Renal cortex interstitium (tissue), 15 donors: ENCODE measurements at places on chromosomes 2 and 18. TPM values are rescaled to one million over a fixed set of nuclear protein-coding genes. Genes with fewer than 3 reads are reported as not detected.

Gene EVX2
- polyA plus RNA-seq = not detected

Gene SPR
- 10.1 TPM for polyA plus RNA-seq

Gene C2orf74
- 41.7 TPM for polyA plus RNA-seq

Gene SPATA3
- polyA plus RNA-seq = not detected

Gene BMP10
- not detected for polyA plus RNA-seq

Gene TRIM43
- polyA plus RNA-seq = 0.20 TPM

Gene PELI1
- 33.3 TPM for polyA plus RNA-seq

Gene DNAJC5G
- 1.4 TPM for polyA plus RNA-seq

Gene BCL11A
- polyA plus RNA-seq = 14.2 TPM

Gene CPS1
- polyA plus RNA-seq = 2.4 TPM

Gene C1QL2
- not detected for polyA plus RNA-seq

Gene STRADB
- polyA plus RNA-seq = 98.4 TPM

Gene SCN1A
- 0.39 TPM for polyA plus RNA-seq

Gene RGPD4
- 0.03 TPM for polyA plus RNA-seq

Gene PAX3
- polyA plus RNA-seq = not detected

Gene IL36RN
- polyA plus RNA-seq = not detected

Gene NEU4
- polyA plus RNA-seq = 1.9 TPM

Gene SULT1C2
- polyA plus RNA-seq = 113 TPM

Gene CLEC4F
- polyA plus RNA-seq = 0.09 TPM

Gene KIF5C
- 5.6 TPM for polyA plus RNA-seq

Gene DSEL
- polyA plus RNA-seq = 20.3 TPM

Gene RBM45
- 21.7 TPM for polyA plus RNA-seq

Gene SCN9A
- polyA plus RNA-seq = 1.3 TPM

Gene ST6GAL2
- polyA plus RNA-seq = 22.5 TPM

Gene HOXD13
- 0.14 TPM for polyA plus RNA-seq

Gene FAM124B
- polyA plus RNA-seq = 2.8 TPM

Gene GRHL1
- 4.7 TPM for polyA plus RNA-seq

Gene HOXD1
- polyA plus RNA-seq = 10.4 TPM

Gene RUFY4
- polyA plus RNA-seq = 0.23 TPM

Gene PLGLB2
- polyA plus RNA-seq = 3.2 TPM

Gene TEX44
- polyA plus RNA-seq = not detected

Gene L3MBTL4
- 4.6 TPM for polyA plus RNA-seq

Gene AGXT
- polyA plus RNA-seq = 0.15 TPM

Gene COPS7B
- 58.5 TPM for polyA plus RNA-seq

Gene ACVR2A
- 20.7 TPM for polyA plus RNA-seq

Gene MLPH
- 4.3 TPM for polyA plus RNA-seq

Gene TOGARAM2
- 1.6 TPM for polyA plus RNA-seq

Gene REEP1
- polyA plus RNA-seq = 2.6 TPM

Gene EMX1
- polyA plus RNA-seq = 43.7 TPM

Gene SGPP2
- polyA plus RNA-seq = 19.3 TPM

Gene PARD3B
- polyA plus RNA-seq = 33.6 TPM

Gene FSHR
- not detected for polyA plus RNA-seq

Gene LIMS4
- 0.90 TPM for polyA plus RNA-seq
